AG08396 (cell line): ENCODE measurements at places on chromosomes 6 and 20.

- DNase-seq: peak; percentile 64
Measured at GRCh38 chr6:3911614-3912336, 62.6 kb downstream of the FAM50B start.

- no peak for DNase-seq
Measured at GRCh38 chr6:112266331-112266730, 12.0 kb upstream of the LAMA4 start.

GRCh38 chr6:148700741-148701311 is 46.0 kb upstream of the UST start:
- DNase-seq: peak; percentile 64

- DNase-seq: no peak
Measured at GRCh38 chr20:49893242-49894072, 21.9 kb downstream of the SPATA2 start.

DNA sequence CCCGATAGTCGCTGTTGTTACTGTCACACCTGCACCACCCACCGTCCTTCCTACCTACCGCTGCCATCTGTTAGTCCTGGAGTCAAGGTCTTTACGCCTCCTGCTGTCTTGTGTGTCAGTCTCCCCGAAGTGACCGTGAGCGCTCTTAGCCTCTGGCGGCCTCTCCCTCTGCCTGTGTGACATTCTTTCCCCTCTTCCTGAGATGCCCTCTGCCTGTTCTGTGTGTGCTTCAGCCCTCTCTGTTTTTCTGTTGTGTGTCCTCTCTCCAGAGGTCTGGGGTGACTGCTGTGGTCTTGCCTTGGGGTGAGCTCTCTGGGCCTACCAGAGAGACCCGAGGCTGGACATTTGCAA is 54.9 kb downstream of the TCP11 start:
- DNase-seq: no peak

DNA sequence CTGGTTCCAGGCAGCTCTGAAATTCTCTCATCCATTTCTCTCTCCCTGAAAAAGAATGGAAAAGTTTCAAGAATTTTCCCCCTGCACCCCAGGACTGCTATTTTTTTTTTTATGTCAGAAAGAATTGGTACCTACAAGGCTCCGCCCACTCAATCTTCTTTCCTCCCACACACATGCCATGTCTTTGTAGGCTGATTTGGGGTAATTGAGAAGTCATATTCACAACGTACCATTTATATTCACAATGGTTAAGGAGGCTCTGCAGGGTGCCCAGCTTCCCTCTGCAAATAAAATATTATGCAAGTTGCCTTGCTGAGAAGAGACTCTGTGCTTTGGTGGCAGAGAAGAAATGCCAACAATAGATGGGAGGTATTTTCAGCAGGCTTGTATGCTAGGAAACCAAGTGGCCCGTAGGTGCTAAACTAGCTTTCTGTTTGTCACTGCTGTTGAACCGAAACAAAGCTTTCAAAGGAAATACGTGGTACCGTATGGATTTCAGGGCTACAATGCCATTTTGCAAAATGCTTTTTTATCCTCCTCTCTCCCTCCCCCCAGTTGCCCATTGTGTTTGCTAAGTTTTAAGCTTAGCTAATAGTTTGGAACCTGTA is 150.0 kb downstream of the PHACTR1 start:
- no peak for DNase-seq

GRCh38 chr20:34637245-34638038 is 39.5 kb downstream of the PIGU start:
- peak; percentile 67 for DNase-seq

- no peak for DNase-seq
Measured at GRCh38 chr20:3744806-3745685, 12.6 kb downstream of the HSPA12B start.

DNA sequence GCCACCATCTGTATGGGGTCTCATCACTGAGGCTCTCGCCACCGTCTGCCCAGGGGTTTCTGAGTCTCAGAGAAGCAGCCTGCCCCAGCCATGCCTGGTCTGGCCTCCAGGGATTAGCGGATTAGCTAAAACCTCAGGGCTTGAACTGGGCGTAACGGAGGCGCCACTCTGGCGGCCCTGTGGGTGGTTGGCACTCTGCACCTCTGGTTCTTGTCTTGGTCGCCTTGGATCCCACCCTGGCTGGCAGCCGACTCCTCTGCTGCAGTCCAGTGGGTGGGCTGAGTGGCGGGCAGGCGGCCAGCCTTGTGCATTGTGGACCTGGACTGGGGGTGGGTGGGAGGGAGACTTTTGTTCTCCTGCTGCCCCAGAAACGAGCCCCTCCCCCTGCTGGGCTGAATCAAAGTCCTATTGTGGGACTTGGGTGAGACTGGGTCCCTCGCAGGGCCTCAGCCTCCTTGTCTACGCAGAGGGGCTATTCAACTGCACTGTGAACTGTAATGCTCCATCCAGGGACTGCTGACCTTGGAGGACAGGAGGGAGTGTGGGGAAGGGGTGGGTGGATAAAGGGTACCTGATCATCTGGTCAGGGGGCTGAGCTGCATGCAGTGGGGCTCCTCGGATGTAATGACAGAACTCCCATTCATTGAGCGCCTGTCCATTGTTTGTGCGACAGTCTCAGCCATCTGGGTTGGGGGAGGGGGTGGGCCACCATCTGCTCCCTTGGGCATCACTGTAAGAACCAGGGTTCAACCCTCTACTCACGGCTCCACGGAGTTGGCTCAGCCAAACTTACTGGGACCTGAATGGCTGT is 23.9 kb downstream of the SUN5 start:
- DNase-seq: no peak

GRCh38 chr6:90286884-90287488 is 9.7 kb downstream of the BACH2 start:
- no peak for DNase-seq

GRCh38 chr6:52284131-52284459 is 447 bp downstream of the MCM3 start:
- no peak for DNase-seq

GRCh38 chr6:105375797-105376196 is 27.1 kb downstream of the PREP start:
- no peak for DNase-seq

DNA sequence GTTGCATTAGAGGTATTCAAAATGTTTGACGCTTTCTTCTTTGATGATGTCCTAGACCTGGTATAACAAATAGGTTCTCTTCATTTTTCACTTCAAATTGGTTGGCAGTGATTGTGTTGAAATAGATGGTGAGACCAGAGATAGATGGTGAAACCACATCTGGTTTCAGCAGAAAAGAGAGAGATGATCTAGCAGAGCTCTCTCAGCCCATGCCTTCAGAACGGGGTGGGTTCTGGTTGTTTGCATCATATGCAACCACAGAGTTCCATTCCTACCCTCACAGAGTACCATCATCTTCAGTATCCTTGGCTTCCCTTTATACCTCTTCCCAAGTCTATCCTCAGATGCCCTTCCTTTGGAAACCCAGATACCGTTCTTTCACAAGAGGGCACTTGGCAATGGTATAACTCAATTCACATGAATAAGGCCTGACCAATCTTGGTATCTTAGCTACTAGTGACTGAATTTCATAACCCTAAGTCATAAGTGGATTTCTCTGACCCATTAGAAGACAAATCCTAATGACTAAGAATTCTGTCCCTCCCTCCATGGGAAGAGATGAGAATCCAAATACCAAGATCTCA is 93.7 kb downstream of the UBE3D start:
- DNase-seq: no peak
